ENCODE measurements at places on chromosomes 12 and 14.

GRCh38 chr12:106299202-106299774 is 3.2 kb upstream of the TCP11L2 start:
- no peak for DNase-seq

DNA sequence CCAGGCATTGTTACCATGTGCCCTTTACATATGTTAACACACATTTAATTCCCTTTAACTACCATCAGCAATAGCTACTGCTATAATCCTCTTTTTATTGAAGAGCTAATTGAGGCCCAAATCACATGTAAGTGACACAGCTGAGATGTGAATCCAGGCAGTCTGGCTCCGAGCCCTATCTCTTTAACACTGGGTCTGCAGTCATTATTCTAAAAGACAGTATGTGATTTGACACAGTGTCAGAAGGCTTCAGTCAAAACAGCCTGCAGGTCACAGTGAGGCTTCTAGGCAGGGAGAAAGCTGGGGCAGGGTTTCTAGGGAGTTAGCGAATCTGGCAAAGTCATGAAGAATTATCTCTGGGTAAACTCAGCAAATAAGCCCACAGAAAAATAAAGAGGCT is 148.2 kb downstream of the KIF21A start:
- DNase-seq: no peak

DNA sequence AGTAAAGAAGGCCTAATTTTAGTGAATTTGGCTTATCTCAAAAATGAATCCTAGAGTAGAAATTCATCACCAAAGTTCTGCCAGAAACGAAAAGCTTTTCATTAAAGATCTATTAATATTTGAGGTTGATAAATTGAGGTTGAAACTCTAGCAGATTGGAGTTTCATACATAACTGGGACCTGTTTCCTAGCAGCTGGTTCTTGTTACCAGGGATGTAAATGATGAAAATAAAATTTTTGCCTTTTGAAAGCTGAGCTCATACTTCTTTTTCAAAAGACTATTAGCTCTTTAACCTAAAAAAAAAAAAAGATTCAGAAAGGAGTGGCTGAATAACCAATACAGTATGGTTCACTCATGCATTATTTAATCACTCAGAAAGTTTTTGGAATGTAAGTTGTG is 98.3 kb downstream of the PTGER2 start:
- DNase-seq: no peak

- no peak for DNase-seq
Measured at GRCh38 chr12:18861287-18861858, 123.5 kb downstream of the CAPZA3 start.

GRCh38 chr12:78878459-78878858 is 13.9 kb downstream of the SYT1 start:
- no peak for DNase-seq

DNA sequence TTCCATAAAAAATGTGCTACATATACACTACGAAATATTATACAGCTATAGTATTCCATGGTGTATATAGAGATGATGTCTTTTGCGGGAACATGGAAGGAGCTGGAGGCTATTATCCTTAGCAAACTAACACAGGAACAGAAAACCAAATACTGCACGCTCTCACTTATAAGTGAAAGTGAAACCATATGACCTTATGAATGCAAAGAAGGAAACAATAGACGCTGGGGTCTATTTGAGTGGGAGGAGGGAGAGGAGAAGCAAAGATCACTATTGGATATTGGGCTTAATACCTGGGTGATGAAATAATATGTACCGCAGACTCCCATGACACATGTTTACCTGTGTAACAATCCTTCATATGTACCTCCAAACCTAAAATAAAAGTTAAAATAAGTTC is 142.8 kb downstream of the LRFN5 start:
- no peak for DNase-seq
